ENCODE measurements at places on chromosomes 11 and 22.

- DNase-seq: no peak
Observed at GRCh38 chr11:65355776-65356393, 1.3 kb downstream of the TIGD3 start.

GRCh38 chr11:23006730-23007129 lies 146.5 kb upstream of the CCDC179 start:
- DNase-seq: no peak

DNA sequence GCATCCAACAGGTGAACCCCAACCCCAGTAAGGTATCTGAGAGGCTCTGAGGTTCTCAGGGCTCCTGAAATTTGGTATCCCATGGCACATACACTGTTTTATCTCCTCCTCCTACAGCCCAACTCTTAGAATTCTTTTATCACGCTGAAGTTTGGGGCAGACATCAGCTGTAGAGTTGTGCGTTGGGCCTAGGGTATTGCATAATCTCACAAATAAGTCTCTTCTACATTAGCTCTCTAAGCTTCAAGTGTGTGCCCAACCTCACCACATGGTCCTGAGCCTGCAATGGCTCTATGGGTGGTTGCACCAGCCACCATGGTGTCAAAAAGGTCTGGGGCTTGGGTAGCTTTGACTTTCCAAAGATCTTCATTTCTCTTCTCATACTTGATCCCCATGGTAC lies 603.0 kb downstream of the BUD13 start:
- peak; percentile 17 for DNase-seq

GRCh38 chr22:22565981-22566380 lies 6.9 kb upstream of the PRAME start:
- DNase-seq: no peak

GRCh38 chr11:133529807-133530500 lies 2.3 kb downstream of the OPCML start:
- DNase-seq: no peak

DNA sequence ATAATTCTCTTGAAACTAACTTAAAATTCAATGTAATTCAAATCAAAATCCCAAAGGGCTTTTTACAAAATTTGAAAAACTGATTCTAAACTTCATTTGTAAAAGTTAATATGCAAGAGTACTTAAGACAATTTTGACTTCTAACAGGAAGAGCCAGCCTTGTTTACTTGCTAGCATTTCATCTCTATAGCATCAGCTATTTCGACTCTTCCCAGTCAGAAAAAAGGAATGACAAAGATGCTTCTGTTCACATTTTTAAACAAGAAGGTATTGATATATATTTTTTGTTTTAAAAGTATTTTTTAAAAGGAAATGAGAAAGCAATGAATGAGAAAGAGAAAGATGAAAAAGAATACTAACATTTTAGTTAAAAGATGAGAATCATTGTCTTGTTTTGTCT lies 16.4 kb downstream of the SLN start:
- no peak for DNase-seq

- DNase-seq: no peak
Observed at GRCh38 chr11:61378713-61379313, 13.6 kb upstream of the TMEM216 start.

GRCh38 chr11:96470521-96470920 lies 80.7 kb downstream of the JRKL start:
- DNase-seq: no peak

GRCh38 chr11:109507331-109507730 lies 85.3 kb downstream of the C11orf87 start:
- DNase-seq: no peak

GRCh38 chr22:35043252-35043933 lies 22.6 kb upstream of the ISX start:
- DNase-seq: no peak

DNA sequence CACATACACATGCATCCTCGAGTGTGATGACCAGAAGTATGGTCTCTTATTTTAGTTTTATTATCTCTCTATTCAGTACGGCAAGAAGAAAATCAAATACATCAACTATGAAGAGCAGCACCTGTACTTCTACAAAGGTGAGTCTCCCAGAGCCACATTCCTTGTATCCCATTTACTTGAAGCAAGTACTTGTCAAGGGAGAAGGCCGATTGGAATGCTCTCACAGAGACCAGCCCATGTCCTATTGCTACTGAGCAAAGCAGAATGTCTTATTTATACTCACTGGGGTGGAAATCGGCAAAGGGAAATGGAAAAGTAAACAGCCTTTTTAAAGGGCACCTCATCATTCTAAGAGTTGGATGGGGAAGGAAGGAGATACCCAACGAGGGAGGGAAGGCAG lies 72.6 kb upstream of the OR5AK2 start:
- DNase-seq: no peak

GRCh38 chr11:46300270-46300669 lies 22.8 kb downstream of the CREB3L1 start:
- DNase-seq: no peak

DNA sequence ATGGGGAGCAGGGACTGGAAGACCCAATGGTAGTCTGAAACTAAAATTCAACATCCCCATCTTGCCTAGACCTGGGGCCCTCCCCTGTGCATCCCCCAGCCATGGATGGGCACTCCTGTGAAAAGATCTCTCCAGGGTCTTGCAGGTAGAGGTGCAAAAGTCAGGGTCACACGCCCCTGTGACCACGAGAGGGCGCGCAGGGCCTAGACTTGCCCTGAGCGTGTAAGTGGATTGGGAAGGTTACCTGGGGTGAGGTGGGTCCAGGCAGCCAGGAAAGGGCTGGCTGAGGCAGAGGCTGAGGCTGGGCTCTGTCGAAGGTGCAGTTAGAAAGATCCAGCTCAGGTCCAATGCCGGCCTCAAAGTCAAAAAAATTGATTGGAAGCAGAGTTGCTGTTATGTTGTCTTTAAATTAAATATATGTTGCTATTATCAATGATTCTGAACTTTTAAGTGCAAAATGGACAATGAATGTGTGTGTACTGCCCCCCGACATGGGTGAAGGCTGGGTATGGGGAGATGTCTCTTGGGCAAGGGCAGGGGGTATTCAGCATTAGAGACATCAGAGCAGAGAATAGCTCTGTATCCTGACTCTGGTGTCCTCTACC lies 4.8 kb upstream of the POU2F3 start:
- DNase-seq: no peak

GRCh38 chr11:62689421-62690183 lies at the start of gene LRRN4CL:
Gene LRRN4CL, minus strand, starts transcription at chr11:62689530. Its CDS starts 1,022 bp downstream, at chr11:62688508.
- DNase-seq: peak; percentile 85

- no peak for DNase-seq
Observed at GRCh38 chr11:121374286-121374985, 77.7 kb upstream of the SORL1 start.

- DNase-seq: no peak
Observed at GRCh38 chr11:29914203-29914930, 102.5 kb downstream of the KCNA4 start.

GRCh38 chr11:7893796-7894195 lies 37.3 kb downstream of the OR10A6 start:
- DNase-seq: no peak

DNA sequence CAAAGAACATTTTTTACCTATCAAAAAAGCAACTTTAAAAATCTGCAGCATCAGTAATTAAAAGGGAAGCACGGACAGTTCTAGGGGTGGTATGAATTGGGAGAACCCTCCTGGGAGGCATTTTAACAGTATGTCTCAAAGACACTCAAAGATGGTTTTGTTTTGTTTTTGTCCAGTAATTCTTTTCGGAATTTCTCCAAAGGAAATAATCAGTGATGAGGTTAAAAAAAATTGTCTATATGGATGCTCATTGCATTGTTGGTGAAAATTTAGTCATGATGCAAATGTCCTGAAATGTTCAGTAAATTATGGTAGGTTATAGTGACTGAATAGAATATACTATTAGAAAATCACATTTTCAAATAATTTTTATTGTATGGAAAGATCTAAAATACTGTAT lies 115.1 kb downstream of the ATXN10 start:
- DNase-seq: no peak

DNA sequence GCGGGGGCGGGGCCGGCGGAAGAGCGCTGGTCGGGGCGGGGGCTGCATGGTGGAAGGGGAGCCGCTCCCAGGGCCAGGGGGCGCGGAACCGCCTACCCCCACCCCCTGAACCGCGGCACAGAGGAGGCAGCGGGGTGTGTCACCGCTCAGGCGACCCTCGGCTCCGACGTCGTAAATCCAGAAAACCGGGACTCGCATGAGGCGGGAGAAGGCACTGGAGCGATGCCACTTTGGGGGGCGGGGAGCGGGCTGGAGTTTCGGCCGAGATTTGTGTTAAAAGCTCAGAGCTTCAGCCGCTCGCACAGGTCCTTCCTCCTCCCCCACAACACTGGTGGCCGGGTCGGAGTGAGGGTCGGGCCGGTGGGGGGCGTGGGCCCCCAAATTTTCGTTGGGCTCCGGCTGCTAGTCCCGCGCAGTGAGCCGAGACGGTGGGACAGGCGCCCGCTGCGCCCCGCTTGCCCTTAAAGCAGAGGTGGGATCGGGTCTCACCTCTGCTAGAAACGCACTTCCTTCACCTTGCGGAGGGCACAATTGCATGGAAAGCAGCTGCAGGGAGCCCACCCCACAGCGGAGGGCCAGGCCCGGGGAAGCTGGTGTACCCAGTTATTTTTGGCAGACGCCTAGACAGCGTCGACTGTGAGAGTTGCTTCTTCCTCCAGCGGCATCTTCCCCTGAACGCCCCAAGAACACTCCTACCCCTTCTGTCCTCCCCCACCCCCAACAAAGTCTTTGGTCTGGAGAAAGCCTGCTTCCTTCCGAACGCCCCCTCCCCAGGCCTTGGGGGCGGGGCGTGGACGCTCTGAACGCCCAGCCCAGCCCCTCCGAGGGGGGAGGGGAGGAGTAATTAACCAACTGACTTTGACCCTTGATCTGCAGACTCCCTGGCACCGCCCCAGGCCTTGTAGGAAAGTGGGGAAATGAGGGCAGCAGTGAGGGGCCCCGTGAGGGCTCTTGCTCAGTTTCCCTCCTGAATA lies 1.1 kb downstream of the OVOL1 start:
- peak; percentile 66 for DNase-seq

- no peak for DNase-seq
Observed at GRCh38 chr11:93840180-93840579, 10.2 kb downstream of the VSTM5 start.

DNA sequence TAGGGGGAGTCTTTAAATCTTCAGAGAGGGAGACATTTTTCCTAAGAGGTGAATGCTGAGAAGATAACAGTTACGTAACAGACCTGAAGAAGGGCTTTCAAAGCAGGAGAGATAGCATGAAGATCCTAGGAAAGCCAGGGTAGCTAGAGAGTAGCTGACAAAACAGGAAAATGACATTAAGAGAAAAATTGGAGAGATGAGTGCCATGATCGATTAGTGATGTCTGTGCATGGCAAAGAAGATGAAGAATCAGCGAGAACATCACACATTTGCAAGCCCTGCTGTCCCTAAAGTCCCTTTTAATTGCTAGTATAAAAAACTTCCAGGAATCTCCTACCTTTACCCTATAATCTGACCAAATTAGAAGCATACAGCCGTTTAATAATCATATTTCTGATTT lies 116.9 kb upstream of the PAX6 start:
- no peak for DNase-seq

DNA sequence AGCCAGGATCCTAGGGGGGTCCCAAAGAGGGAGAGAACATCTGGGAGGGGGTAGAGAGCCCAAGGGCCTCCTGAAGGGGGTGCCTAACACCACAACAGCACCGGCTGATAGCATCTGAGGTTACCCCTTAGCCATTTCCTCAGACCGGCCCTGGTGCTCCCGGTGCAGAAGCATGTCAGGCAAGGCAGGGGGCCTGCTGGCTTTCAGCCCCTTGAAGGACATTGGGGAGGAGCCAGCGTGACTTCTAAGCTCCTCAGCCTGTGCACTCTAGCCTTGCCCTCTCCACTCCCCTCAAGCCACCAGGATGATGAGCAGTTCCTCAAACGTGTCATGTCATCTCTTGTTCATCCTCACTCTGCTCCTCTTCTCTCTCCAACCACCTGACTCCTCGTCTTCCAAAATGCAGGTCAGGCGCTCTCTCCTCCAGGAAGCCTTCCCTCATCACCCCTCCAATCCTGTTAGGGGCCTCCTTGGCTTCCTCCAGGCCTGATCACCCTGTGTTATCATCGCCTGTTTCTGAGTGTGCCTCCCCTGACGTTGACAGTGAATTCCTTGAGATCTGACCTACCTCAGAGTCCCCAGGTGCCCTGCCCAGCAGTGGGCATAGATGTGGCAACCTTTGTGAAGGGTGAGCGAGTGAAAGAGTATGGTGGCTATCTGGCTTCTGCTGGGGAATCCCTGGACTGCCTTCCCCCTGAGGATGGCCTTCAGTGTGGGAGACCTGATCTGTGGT lies 6.1 kb downstream of the P2RY2 start:
- peak; percentile 49 for DNase-seq

- DNase-seq: no peak
Observed at GRCh38 chr11:36116161-36116560, 172.3 kb downstream of the LDLRAD3 start.

GRCh38 chr11:112627588-112628045 lies 333.6 kb upstream of the NCAM1 start:
- DNase-seq: no peak

- no peak for DNase-seq
Observed at GRCh38 chr11:94655291-94655690, 88.1 kb downstream of the PIWIL4 start.

DNA sequence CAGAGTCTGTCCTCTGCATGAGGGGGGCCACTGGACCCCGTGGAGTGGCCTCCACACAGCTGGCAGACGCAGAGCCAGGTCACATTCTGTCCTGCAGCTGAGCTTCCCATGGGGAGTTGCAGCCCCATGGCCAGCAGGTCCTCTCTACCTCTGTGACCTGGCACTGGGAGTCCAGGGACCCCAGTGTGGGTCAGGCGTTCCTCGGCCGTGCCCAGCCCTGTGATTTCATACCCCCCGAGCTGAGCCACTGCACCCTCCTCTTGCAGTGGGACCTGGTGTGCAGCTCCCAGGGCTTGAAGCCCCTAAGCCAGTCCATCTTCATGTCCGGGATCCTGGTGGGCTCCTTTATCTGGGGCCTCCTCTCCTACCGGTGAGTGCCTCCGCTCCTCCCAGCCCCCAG lies 32.2 kb upstream of the SLC22A12 start:
- DNase-seq: no peak

DNA sequence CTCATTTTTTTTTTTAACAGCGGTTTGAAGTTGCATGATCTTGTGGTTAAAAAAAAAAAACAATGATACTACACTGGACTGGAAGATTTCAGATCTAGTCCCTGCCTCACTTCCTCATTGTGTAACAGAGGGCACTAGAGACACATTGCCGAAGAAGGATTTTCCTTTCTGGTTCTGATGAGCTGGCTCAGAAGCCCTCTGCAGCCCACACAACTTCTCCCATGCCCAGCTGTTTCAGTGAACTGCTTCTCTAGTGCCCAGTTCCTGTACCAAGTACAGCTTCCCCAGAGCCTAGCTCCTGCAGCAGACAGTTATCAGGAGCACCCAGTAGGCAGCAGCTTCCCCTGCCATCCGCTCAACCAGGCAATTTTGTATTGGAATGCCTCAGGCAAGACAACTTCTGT lies 29.5 kb upstream of the ANO5 start:
- DNase-seq: no peak
